ENCODE measurements at places on chromosomes 12 and 14.

DNA sequence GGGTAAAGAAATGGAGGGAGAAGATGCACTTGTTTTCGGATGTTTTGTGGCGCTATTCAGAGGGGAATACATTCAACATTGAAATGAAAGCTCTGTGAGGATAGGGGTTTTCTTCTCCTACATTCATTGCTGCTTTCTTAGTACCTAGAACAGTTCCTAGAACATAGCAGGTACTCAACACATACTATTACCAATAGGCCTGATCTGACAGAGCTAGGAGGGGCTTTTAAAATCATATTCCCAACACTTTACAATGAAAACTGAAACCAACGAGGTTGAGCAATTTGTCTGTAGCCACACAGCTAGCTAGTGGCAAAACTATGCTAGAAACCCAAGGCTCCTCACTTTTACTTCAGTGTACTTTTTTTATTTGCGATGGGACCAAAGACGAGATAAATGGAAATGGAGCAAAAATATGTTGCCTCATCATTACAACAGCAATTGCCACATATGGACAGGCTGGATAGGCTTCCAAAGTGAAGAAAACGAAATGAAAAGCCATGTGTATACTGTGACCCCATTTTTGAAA is 23.1 kb upstream of the IL22 start:
- DNase-seq, result no peak

- no peak for DNase-seq
These were observed 119.5 kb downstream of the PAH start for GRCh38 chr12:102797528-102797927.

DNA sequence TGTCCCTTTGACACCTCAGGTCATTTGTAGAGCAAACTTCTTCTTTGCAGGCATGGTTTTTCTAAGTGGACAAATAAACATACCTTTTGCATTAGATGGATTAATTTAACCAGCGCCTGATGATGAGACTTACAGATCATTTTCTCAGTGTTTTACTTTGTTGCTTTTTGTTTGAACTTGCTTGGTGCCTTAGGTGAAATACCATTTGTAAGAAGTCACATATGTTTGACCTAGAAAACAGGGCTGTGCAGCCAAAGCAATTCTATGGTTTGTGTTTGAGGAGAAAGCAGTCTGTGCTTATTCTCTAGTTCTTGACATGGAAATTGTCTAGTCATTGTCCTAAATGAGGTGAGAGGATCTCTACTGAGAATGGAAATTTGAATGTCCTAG is 111.1 kb downstream of the DIP2B start:
- no peak for DNase-seq

GRCh38 chr14:55243386-55243785 is 27.8 kb upstream of the FBXO34 start:
- DNase-seq, result no peak

DNA sequence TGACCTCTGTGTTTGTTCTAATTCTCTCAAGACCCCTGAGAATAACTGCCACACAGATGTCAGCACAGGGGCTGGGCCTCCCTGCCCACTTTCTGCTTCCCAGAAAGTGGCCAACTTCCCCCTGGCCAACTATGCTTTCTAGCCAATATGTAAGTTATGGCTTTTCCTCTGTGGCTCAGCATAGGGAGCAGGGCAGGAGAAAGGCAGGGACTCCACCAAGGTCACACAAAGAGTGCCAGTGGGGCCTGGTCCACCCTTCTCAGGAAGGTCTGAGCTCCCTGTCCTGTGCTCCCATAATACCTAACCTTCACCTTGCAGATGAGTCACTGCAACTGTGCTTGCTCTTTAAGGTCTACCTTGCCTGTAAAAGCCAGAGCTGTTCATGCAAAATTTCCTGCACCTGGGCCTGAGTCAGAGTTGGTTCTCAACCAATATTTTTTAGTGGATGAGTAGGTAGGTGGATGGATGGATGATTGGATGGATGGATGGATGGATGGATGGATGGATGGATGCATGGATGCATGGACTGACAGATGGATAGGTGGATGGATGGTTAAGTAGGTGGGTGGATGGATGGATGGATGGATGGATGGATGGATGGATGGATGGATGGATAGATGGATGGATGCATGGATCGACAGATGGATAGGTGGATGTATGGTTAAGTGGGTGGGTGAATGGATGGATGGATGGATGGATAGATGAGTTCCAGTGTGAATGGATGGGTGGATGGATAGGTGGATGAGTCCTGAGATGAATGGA is 64.2 kb downstream of the DIO3 start:
- no peak for DNase-seq

GRCh38 chr12:54015018-54015931 is 6.5 kb downstream of the HOXC8 start:
- DNase-seq, result no peak

DNA sequence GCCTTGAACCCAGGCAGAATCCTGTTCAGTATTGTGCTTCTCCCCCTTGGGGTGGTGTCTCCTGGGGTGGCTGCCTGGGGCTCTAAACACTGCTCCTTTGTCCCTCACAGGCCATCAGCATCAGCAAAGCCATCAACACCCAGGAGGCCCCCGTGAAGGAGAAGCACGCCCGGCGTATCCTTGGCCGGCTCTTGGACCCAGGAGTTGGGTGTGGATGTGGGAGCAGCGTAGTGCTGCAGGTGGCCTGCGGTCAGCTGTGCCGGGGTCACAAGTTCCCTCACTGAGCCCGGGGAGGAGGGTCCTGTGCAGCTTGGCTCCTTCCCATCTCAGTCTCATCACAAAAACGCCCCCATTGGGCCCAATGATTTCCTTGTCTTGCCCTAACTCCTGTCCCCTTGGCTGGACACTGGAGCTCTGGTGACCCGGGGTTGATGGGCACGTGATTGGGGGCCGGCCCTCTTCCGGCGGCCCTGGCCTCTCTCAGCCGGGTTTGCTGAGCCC is 12.7 kb downstream of the HIP1R start:
- DNase-seq, result no peak

GRCh38 chr12:75432924-75433323 is 42.0 kb downstream of the GLIPR1L2 start:
- DNase-seq, result no peak

DNA sequence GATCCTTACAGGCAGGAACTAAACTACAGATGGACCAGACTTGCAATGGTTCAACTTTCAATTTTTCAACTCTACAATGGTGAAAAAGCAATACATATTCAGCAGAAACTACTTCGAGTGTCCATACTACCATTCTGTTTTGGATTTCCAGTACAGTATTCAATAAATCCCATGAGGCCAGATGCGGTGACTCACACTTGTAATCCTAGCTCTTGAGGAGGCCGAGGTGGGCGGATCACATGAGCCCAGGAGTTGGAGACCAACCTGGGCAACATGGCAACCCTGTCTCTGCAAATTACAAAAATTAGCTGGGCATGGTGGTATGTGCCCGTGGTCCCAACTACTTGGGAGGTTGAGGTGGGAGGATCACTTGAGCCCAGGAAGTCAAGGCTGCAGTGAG is 336.1 kb downstream of the MED13L start:
- no peak for DNase-seq

DNA sequence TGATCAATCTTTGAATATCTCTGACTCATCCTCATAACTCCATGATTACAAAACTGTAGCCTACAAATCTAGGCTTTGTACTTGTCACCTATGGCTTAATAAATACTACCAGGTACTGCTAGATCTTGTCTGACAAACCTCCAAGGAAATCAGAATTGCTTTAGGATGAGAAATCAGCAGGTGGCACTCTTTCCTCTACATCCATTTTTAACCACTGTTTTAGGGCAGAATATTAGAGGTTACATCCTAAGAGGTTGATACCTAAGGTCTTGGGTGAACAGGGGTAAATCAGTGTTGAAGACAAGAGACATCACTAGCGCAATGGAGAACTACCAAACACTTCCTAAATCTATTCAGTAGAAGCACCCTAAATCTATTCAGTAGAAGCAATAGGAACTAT is 63.1 kb upstream of the SOX5 start:
- DNase-seq, result no peak

- DNase-seq, result no peak
These were observed 92.3 kb upstream of the BTG1 start for GRCh38 chr12:92237762-92238523.

DNA sequence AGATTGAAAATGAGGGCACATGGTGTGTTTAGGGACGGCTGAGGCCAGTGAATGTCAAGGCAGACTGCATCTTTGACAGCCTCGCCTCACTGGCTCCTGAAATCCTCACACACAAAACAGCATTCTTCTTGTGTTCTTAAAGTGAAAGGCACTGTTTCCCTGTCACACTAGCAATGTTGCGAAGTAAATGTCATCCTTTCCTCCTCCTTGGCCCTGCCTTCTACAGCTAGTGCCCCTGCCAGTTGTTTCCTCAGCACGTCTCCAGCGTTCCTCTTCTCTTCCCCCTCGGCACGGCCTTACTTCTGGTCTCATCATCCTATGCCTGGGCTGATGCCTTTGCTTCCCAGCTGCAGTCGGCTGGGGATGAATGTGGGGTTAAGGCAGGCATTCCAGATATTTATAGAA is 129.4 kb upstream of the DNM1L start:
- no peak for DNase-seq

- no peak for DNase-seq
These were observed 10.3 kb downstream of the TTC7B start for GRCh38 chr14:90805662-90806540.

- no peak for DNase-seq
These were observed 19.0 kb upstream of the ANKRD9 start for GRCh38 chr14:102528431-102529170.

- no peak for DNase-seq
These were observed 66.4 kb upstream of the SLC38A4 start for GRCh38 chr12:46892034-46892705.

- peak; percentile 72 for DNase-seq
These were observed 37.1 kb upstream of the FOXJ2 start for GRCh38 chr12:7995266-7995963.

DNA sequence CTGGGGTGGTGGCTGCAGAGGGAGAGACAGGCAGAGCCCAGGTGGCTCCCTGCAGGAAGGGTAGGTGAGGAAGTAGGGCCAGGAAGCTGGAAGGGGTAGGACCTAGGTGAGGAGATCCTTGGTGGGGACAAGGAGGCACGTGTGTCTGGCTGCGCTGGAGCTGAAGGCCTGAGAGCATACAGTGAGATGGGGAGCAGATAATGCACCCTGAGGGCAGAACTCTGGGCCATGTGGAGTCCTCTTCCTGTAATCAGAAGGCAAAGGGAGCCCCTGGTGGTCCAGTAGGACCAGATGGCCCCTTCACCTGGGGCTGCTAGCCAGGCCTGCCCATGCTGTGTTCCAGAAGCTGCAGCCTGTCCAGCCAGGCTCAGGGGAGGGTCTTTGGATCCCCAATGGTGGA is 15.3 kb upstream of the KRT80 start:
- peak; percentile 16 for DNase-seq

GRCh38 chr12:99093166-99093565 is 448.1 kb downstream of the APAF1 start:
- DNase-seq, result no peak

GRCh38 chr14:45089813-45090212 is 5.9 kb downstream of the PRPF39 start:
- DNase-seq, result peak; percentile 40

- DNase-seq, result peak; percentile 67
These were observed 75.9 kb upstream of the FBRSL1 start for GRCh38 chr12:132413931-132414588.

DNA sequence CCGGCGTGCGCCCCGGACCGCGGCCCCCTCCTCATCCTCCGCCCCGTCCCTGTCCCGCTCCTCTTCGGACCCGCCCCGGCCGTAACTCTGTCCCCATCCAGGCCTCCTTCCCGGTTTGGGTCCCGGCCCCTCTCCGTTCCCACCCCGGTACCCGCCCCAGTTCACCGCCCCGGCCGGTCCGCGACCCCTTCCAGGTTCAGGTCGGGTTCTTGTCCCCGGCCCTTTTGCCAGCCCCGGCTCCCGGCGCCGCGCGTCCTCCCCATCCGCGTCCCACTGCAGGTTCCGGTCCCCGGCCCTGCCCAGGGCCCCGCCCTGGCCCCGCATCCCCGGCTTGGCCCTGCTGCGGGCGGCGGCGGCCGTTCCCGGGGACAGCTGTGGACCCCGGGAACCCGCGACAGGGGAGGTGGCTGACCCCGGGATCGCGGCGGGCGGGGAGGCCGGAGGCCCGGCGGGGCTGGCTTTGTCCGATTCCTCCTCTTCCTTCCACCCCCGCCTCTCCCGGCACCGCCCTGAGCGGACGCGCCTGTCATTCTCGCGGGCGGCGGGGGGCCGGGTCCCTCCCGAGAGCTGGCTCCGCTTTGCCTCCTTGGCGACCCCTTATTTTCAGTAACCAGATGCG is 601 bp downstream of the KLC1 start:
- DNase-seq, result peak; percentile 81

GRCh38 chr12:92943482-92944250 is 14.6 kb upstream of the EEA1 start:
- DNase-seq, result no peak

GRCh38 chr12:58967561-58967960 is 47.3 kb upstream of the LRIG3 start:
- DNase-seq, result no peak

DNA sequence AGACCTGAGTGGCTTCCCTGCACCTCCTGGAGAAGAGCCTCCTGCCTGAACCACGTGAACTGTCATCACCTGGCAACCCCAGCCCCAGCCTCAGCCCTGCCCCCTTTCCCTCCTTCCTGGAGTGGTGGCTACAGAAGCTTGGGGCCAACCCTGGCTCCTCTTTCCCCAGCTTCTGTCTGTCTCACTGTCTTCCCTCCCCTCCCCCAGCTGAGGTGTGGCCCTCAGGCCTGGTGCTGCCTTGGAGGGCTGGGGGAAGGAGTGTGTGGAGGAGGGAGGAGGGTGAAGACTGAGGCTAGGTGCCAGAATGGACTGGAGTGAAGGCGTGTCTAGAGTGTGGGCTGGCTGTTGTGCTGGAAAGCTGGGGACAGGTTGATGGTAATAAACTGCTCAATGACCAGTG is 9.7 kb downstream of the NFATC4 start:
- DNase-seq, result no peak
